ENCODE measurements at places on chromosomes 12 and 14.
A peak's percentile ranks its signal among the peaks of the same experiment; 100 is the strongest.

GRCh38 chr12:6927379-6928021, at the start of gene ATN1:
Gene ATN1, plus strand, starts transcription at chr12:6927959. Its CDS starts 6,043 bp downstream, at chr12:6934002.
- no peak for DNase-seq

DNA sequence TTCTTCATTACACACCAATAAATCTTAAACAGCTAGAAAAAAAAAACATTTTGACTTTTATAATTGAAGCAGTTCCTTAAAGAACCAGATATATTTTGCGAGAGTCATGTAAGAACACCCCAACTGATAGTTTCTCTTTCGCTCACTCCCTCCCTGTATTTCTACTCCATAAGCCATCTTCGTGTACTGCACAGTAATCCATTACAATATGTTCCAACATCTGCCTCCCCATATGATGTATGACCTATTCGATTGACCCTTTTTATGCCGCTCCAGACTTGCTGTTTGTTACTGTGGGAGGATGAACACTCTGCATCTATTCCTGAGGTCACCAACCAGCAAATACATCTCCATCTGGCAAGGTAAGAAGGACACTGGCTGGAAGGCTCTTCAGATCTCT, 331.7 kb downstream of the SOX5 start:
- DNase-seq: no peak

DNA sequence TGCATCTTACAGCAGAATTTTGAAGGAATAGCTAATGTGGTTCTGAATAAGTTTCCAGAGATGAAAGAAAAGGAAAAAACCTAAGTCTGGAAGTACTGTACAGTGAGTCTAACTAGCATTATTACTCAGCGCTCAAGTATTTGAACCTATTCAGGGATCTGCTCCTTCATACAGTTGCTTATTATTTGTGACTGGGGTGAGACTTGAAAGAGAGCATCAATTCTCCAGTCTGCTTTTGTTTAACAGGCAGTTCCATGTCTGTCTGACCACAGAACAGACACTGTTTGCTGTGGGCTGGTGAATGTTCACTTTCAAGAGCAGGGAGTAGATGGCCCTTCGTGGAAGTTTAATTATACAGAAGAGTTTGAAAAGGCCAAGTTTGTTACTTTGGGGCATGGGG, 9.3 kb downstream of the ETV6 start:
- DNase-seq: no peak

DNA sequence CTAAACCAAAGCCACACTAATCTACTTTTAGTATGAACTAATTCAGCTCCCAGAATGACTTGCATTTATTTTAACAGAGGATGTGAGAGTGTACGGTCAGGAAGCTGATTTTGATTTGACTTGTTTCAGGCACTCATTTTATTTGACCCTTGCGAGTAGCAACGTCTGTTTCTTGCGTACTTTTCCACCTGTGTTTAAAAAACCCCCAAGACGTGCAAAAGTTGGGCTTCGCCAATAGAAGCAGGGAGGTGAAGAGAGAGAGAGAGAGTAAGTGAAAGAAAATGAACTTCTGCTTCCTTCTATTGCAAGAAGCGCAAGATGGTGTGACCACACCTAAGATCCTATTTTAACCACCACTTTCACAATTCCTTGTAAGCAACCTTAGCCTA, 6.7 kb upstream of the SLC15A4 start:
- no peak for DNase-seq

- no peak for DNase-seq
These were observed 1.9 kb upstream of the TSPAN9 start for GRCh38 chr12:3075315-3075714.

GRCh38 chr14:30813216-30813615, 61.1 kb upstream of the COCH start:
- no peak for DNase-seq

DNA sequence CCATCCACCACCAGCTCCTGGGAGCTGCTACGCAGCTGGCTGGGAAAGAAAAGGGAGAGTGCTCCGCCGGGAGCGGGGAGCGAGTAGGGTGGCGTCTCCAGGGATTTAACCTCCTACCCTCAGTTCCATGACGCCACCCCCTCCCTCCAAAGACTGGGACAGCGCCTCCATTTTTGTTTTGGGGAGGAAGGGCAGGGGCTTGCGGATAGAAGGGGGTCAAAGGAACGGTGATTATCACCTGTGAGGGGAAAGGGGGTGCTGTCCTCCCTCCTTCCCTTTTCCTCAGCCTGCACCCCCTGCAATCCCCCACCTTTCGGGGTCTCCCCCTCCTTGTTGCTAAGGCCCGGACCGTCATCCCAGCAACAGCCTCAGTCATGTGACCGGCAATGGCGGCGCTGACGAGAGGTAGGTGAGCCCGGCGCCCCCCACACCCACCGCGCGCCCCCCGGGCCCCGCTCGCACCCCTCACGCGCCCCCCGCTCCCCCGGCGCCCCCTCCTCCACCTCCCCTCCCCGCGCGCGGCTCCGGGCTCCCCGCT, at the start of gene DTX3:
Gene DTX3 (plus strand): TSS at position 371 of the 538 bp plus-strand sequence. CDS start 1,694 bp downstream, outside the sequence.
- peak; percentile 33 for DNase-seq

GRCh38 chr12:53232646-53233461, 845 bp upstream of the RARG start:
- peak; percentile 57 for DNase-seq

- no peak for DNase-seq
These were observed 77.2 kb upstream of the PRICKLE1 start for GRCh38 chr12:42666671-42667243.

GRCh38 chr14:26596543-26597061, 1.2 kb downstream of the NOVA1 start:
- DNase-seq: no peak

DNA sequence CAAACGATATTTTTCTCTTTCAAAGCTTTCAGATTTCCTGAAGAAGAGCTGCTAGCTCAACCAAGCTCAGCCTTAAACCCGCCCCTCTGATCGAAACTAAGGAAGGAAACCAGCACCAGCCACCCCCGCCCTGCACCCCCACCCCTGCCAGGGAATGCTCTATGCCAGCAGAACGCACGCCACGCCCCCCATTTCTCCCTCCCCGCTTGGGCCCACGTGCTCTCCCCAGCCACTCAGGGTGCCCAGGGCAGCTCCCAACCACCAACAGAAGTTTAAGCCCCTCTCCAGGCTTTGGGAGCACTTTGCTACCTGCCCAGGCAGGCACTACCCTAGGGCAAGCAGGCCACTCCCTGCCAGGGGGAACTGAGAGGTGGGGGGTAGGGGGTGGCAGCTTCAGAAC, 18.8 kb upstream of the KRT78 start:
- peak; percentile 9 for DNase-seq

DNA sequence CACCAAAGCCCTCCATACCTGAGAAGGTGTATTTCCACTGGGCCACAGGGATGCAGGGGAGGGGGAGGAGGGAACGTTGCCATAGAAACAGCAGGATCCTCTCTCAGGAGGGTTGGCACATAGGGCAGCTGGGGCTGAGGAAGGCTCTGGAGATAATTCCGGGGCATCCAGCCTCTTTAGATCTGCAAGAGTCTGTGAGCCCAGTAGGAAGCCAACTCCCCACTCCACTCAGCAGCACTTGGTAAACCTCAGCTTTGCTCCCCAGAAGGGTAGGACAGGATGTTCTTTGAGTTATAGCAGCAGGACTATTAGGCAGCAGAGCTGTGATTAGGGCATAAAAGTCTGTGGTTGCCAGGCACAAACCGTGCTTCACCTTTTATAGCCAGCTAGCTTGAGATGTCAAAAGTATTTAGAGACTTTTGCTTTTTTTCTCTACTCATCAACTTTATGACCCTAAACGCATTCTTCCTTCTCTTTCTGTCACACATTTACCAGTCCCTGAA, 7.8 kb upstream of the PLEKHG3 start:
- peak; percentile 48 for DNase-seq

DNA sequence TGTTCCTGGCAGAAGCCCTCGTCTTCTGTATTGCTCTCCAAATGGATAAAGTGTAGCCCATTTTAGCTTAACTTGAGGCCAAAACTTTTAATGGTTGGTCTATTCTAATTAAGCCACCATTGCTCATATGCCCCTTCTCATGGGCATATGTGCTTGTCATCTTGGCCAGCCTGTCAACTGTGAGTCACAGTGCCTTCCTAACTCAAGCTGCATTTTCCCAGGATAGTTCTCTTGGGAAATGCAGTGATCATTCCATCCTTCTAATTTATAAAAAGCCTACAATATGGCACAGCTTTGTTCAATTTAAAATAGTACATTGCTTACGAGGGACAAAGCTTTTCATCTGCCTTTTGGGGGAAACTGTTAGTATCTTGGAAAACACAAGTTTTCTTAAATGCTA, 6.6 kb downstream of the PTHLH start:
- DNase-seq: no peak

DNA sequence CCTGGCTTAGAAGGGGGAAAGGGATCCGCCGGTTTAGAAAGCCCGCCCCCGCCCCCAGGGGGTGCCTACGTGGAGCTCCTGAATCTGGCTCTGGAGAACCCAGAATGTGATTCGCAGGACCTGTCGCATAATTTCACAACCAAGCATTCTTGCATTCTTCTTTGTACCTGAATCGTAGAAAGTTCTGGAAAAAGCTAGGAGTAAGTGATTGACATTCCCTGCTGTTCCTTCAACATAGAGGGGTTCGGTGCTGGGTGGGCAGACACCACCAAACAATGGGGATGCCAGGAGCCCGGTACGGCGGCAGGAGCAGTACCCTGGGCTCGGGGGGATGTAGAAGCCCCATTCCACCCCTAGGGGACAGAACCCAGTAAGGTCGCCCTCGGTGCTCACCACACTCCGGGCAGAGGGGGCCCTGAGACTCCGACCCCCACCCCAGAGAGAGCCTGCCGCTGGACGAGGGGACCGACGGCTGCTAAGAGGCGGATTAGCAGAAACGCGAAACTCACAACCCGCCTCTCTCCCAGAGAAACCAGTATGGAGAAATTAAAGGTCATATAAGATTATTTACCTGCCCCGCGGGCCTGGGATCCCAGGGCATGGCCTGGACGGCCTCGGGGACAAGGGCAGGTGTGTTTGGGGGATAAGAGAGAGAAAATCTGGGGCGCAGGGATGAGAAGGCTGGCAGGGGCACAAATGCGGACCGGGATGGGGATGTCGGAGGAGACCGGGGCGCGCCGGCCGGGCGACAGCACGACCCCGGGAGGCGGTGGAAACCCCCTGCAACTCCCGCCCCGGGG, 520 bp downstream of the CSRP2 start:
- DNase-seq: no peak
